ENCODE measurements at places on chromosomes 3 and 15.

GRCh38 chr15:35023804-35024203 lies 35.7 kb upstream of the ZNF770 start:
- no peak for DNase-seq

DNA sequence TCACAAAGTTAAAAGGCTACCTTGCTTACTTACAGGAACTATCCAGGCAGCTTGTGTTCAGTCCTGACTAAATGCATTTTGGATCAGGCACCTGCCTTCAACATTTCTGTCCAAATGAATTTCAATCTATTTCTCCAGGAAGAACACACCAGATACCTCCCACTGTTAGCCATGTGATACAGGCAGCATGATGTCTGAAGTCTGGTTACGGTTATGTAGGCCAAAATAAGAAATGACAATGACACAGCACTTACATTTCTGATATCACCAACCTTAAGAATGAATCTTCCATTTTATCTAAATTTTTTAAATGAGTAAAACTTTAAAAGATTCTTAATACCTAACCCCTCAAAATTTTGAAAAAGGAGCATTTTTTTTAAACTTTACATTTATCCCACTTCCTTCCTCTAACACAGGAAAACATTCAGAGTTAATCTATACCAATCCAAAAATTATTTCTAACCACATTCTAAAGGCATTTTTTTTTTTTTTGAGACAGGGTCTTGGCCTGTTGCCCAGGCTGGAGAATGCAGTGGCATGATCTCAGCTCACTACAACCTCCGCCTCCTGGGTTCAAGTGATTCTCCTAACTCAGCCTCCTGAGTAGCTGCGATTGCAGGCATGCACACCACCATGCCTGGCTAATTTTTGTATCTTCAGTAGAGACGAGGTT lies at the start of gene MAP4:
MAP4 (minus strand) TSS at position 116 of the 673 bp plus-strand sequence. CDS start 17,556 bp downstream, outside the sequence.
- no peak for DNase-seq

DNA sequence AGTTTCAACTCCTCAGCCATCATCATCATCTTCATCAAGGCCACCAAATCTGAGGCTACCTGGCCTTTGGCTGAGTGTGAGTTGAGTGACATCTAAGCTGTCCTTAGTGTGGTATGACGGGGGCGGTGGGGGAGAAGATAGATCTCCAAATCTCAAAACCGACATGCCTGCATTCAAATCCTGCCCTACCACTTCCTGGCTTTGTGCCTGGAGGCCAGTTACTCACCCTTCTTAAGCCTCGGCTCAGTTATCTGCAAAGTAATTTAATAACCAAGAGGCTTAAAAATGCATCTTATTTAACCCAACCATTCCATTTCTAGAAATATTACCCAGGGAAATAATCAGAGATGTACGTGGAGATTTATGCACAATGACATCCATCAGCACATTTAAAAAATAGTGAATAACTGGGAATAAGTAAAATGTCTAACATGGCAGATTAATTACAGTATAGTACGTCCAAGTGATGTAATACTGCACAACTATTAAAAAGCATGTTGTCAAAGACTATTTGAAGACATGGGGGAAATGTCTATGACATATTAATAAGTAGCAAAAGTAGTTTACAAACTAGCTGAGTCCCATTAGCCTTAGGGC lies 167.4 kb downstream of the NTRK3 start:
- DNase-seq = no peak

DNA sequence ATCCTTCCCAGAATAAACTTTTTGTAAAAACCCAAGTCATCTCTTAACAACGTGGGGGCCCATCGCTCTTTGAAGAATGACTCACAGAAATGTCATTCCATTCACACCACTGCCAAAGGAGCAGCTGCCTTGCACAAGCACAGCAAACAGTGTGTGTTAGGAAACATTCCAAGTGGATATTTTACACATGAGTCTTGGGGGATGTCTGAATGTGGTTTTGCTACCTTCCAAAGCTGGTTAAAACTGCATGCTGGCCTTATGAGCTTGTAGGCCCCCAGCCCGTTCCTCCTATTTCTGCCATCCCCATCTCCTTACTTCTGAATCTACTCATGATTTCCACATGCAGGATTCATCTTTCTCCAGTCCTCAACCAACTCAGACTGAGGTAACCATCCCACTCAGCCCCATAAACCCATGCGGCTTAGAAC lies 130.8 kb downstream of the CPNE4 start:
- no peak for DNase-seq

Data from SIG-M5 (cell line).